ENCODE measurements at places on chromosomes 12 and 14.
A peak's percentile ranks its signal among the peaks of the same experiment; 100 is the strongest.

DNA sequence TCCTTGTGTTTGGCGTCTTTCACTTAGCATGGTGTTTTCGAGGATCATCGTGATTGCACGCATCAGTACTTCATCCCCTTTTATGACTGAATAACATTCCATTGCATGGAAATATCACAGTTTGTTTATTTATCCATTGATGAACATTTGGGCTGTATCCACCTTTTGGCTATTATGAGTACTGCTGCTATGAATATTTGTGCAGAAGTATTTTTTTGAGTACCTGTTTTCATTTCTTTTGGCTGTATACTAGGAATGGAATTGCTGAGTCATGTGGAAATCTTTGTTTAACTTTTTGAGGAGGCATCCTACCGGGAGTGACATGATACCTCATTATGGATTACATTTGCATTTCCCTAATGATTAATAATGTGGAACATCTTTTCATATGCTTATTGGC, 66.4 kb downstream of the WNK1 start:
- DNase-seq, result no peak

DNA sequence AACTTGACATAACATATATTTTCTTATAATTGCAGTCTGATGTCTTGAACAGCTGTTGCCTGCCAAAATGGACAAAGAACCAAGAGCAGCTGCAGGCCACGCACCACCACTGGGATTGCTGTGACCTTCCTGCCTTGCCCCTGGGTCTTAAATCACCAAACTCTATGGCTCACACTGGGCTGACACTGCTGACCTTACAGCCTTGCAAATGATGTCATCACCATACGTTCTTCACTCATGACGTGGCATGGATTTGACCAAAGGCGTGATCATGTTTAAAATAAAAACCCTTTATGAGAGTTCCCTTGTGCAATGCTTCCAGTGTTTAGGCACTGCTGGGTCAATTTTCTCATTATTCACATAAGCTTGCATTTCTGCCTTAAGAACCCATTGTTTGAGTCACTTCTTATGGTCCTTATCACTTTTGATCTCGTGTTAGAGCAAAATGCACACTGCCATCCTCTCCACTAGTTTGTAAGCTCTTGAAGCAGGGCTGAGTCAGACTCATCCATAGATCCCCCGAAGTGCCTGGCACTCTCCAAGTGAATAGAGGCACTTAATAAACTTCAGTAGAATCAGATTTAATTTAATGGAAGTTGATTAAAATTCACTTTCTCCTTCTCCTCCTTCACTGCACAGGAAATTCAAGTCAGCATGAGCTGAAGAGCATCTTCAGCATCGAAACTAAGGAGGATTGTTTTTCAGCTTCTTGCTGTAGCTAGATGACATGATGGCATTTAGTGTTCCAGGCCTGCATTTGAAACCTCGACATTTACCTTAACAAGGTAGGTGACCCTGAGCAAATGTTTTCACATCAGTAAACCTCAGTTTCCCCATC, 132.4 kb upstream of the PZP start:
- DNase-seq, result no peak

GRCh38 chr12:117236456-117237001, 46.3 kb upstream of the FBXO21 start:
- DNase-seq, result peak; percentile 46

DNA sequence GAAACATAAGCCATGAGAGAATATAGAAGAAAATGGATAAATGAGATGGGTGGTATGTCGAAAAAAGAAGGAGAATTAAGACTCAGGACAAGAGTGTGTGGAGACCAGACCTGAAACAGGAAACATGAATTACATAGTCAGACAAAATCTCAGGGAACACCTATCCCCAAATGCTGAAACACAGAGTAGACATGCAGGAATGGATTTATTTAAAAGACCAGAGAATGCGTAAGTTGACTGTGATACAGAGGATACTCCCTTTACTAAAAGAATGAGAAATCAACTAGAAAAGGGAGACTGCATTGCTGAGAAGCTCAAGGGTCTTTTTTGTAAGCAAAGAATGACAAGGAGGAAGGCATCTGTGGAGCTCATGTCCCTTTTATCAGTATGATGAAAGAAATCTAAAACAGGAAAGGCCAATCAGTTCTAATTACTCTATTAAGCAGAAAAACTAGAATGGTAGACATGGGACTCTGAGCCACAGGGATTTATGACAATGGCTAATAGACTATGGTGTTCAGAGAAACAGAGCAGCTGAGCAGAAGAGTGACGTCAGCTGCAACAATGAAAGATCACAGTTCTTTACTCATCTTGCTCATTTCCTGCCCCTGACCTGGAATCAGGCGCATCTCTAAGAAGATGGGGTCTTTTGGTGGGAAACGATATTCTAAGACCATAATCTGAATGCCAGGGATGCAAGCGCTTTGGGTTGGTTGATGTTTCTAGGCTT, 138.9 kb upstream of the DHRS4 start:
- no peak for DNase-seq

- no peak for DNase-seq
Measured at GRCh38 chr12:120125792-120126634, 9.5 kb upstream of the RAB35 start.

DNA sequence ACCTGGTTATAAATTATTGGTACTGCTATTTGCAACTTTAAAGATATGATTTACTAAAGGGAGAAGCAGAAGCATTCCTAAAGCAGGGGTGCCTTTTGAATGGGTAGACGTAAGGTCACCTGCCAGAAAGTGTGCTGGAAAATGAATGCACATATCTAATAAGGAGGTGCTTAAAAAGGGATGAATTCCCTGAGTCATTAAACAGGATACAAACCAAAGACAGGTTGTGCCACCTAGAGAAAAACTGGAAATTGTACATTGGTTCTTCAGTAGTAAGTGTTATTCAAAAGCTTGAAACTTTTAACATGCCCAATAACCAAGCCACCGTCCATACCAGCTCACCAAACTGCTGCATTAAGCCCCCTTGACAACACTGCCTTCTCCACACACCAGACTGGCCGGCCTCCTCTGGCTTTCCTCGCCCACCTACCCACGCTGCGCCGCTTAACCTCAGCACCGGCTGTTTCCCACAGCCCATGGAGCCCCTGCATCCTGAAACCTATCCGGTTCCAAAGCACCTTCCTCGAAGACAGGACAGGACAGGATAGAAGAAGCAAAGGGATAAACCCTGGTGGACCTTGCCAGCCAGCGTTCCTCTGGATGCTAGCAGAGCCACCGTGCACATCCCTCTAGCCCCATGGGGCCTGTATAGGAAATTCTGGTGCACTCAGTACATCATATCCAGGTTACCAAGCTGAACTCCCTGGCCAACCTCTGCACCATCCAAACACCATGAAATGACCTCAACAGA, 201.5 kb upstream of the CAND1 start:
- no peak for DNase-seq

DNA sequence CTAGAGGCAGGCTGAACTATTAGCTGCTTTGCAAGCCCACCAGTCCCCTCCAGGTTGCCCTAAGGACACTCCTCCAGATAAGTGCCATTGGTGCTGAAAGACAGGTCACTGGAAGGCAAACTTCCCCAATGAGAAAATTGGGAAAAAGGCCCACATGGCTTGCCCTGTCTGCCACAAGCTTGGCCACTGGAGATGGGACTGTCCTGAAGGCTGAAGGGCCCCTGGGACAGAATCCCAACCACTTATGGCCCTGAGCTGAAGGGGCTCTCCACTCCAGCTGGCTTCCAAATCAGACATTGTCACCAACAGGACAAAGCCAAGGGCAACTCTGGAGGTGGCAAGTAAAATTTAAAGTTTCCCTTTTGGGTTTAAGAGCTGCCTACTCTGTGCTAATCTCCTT, 12.2 kb upstream of the DHRS2 start:
- DNase-seq, result no peak

DNA sequence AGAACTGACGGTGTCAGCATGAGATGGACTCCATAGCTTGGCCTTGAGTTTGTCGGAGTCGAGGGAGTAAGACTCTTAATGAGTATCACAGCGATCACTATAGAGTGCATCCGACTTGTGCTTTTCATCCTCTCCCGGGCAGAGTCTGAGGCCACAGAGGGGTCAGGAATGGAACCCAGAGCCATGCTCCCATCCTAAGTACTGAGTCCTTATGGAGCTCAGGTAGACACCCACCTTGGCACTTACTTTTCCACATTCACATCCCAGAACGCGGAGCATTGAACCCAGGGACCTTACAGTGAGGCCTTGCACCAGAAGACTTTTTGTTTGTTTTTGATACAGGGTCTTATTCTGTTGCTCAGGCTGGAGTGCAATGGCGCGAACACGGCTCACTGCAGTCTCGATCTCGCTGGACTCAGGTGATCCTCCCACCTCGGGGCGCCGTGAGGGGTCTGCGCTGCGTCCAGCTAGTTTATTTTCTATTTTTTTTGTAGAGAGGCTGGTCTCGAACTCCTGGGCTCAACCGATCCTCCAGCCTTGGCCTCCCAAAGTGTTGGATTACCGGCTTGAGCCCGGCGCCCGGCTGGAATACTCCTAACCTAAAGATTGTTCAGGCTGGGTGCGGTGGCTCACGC, 719 bp upstream of the SRSF9 start:
- DNase-seq, result no peak

- DNase-seq, result no peak
Measured at GRCh38 chr12:2844786-2845185, 10.0 kb upstream of the NRIP2 start.

- no peak for DNase-seq
Measured at GRCh38 chr12:12216349-12217017, 50.4 kb downstream of the LRP6 start.

- peak; percentile 20 for DNase-seq
Measured at GRCh38 chr12:13179211-13180074, 17.1 kb upstream of the EMP1 start.

DNA sequence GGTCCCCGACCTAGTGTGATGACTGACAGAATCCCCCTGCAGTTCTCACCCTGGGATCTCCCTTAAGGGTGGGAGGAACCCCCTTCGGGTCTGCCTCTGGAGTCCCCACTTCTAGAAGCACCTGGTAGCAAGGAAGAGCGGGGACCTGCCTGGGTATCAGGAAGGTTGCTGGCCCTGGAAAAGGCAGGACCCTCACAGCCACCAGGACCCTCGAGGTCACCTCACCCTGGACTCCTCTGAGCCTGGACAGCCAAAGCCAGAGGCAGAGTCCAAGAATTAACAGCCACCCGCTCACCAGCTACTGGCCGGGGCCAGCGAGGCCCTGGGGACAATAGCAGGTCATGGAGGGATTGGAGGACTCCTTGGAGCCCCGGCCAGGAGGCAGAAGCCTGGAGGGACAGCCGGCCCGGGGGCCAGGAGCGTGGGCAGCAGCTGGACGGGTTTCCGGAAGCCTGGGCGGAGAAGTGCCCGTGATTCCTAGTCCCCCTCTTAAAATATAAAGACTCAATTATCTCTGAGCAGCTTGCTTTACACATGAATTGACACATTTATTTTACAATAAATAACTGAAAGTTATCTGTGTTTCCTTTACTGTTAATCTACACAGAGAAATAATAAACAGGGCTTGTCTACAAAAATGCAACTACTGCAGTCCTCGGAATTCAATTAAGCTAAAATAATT, 17.5 kb downstream of the BCL11B start:
- DNase-seq, result no peak

- DNase-seq, result no peak
Measured at GRCh38 chr12:76123259-76124212, 39.1 kb upstream of the NAP1L1 start.

DNA sequence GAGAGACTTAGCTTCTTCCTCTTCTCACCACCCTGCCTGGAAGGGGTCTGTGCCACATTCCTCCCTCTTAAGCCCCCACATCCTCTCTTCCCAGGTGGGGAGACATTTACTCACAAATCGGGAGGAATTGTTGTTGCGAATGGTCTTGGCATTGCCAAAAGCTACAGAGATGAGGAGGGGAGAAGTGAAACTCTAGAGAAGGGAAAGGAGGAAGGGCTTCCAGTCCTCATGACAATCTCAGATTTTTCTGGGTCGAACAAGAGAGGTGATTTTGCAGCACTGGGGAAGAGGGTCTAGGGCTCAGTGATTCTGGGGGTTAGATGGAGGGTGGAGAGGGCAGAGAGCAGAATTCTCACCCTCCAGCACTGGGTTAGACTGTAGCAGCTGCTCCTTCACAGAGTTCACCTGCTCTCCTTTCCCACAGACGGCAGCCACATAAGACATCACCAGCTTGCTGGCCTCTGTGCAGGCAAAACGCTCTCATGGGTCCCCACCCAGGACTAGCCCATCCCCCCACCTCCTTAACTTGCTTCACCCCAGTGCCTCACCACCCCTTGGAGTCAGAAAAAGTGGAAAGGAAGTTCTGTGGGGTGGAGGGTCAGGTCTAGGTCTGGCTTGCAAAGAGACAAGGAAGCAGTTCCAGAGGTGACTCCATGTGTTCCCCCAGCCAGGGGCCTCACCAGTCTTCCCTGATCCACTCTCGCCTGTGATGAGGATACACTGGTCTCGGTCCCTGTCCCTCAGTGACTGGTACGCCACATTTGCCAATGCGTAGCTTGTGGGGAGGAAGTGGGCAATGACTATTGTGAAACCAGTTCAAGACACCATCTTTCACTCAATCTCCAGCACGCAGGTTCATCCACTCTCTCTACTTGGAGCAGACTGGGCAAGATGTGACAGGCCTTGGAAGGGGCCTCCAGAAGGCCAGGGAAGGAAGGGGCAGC, 2.7 kb downstream of the MYO1A start:
- no peak for DNase-seq

GRCh38 chr12:19485240-19485639, 45.9 kb downstream of the AEBP2 start:
- DNase-seq, result no peak

Data from T follicular helper cell (primary cell).